ENCODE measurements at places on chromosomes 13 and 19.

DNA sequence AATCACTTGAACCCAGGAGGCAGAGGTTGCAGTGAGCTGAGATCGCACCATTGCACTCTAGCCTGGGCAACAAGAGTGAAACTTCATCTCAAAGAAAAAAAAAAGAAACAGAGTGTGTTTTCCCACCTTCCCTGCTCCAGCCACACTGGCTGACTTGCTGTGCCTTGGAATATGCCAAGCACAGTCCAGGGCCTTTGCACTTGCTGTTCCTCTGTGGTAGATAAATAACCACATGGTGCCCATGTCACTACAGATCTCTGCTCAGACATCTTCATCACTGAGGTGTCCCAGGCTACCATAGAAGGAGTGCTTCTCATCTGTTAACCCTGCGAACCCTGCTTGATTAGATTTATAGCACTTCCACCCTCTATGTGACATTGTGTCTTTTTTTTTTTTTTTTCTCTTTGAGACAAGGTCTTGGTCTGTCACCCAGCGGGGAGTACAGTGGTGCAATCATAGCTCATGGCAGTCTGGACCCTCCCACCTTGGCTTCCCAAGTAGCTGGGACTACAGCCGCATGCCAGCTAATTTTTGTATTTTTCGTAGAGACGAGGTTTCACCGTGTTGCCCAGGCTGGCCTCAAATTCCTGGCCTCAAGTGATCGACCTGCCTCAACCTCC is 10.4 kb downstream of the SMARCA4 start:
- no peak for DNase-seq

- DNase-seq = no peak
These were observed 243.4 kb downstream of the NHLRC3 start for GRCh38 chr13:39281539-39282150.

- DNase-seq = no peak
These were observed 7.9 kb upstream of the RASA3 start for GRCh38 chr13:114140131-114140905.

- no peak for DNase-seq
These were observed 10.1 kb downstream of the SIGLEC6 start for GRCh38 chr19:51521357-51521756.

- no peak for DNase-seq
These were observed 9.8 kb upstream of the ARRDC2 start for GRCh38 chr19:17997969-17998826.

GRCh38 chr19:11092181-11092538 is 2.9 kb downstream of the LDLR start:
- DNase-seq = peak; percentile 89

All from kidney glomerular epithelial cell (primary cell).